ENCODE measurements at places on chromosomes 13 and 19.

GRCh38 chr13:31045286-31046081, 113.0 kb downstream of the TEX26 start:
- DNase-seq: no peak

- DNase-seq: no peak
These were observed 2.5 kb downstream of the RPS9 start for GRCh38 chr19:54203151-54203611.

DNA sequence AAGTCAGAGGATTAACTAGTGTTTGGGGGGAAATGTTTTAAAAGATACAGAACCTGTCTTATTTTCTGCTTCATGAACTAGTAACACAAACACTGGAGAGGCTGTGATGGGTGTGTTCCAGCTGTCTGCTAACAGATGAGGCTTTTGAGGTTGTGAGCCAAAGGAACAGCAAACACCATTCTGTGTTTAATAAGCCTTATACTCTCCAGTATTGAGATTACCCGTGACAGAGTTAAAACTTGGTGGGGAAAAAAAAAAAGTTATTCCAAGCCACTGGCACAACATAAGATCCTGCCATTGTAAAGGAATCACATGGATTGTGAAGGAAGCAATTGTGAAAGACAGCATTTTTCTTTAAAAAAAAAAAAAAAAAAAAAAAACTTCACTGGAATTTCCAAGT, 48.4 kb downstream of the KCTD12 start:
- no peak for DNase-seq

DNA sequence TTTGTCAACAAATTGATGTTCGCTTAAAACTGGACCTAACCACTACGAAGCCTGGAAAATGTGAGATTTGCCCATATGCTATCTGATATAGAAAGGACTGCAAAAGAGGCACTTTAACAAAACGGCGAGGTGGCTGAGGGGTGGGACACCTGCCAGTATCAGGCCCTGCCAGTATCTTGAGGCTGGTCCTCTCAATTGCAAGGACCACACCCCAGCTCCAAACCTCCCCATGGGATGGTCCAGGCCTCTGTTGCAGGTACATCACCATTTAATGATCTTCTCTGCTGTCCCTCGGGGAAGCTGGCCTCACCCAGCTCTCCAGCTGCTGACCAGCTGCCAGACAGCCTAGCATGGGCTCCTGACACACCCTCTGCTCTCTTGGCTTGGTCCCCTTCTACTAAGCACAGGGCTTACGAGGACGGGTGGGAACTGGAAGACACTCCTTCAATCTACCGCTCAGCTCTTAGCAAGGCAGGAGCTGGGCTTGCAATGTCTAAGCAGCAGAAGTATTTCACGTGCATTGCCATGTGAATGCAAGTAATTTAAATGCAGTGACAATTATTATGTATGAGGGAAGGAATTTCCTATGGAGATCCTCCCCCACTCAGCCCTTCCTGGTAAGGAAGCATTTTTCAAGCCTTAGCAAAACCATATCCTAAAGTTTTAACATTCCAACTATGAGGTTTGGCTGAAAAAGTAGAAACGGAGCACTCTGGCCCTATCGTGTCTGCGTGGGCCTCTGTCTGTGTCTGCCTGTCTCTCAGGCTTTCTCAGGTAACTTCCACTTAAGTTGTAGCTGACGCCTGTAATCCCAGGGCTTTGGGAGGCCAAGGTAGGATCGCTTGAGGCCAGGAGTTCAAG, 63.9 kb downstream of the LATS2 start:
- no peak for DNase-seq

DNA sequence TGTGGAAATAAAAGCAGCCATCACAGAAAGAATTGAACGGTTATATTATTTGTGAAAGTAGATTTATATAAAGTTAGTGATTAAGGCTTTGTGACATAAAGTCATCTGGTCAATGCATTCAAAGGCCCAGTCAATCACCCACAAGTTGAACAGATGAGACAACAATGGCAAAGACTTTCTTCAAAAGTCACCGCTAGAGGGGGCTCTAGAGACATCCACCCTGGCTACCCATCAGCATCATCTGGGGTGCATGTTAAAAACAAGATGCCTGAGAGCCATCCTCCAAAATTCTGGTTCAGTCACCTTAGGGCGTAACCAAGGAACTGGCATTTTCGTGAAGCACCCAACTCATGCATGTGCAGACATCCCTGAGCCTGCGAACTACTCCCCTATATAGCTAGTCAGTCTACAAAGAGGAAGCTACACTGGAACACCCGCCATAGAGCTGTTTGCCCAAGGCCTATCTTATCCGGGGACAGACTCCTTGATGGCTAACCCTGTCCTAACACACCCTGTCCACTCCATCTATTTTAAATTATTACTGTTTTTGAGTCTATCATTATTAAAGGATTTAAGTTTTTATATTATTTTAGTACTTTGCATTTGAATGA, 970.5 kb downstream of the UQCRFS1 start:
- DNase-seq: no peak

DNA sequence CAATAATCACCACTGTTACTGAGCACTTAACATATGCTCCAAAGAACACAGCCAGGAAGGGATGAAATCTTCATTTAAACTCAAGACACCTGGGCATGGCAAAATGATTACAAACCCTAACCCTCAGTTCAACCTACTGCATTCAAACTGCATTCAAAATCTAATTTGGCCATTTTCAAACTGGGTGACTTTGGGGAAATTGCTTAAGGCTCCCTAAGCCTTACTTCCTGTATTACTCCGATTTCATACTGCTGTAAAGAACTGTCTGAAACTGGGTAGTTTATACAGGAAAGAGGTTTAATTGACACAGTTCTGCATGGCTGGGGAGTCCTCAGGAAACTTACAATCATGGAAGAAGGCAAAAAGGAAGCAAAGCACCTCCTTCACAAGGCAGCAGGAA, 50.4 kb downstream of the CBY2 start:
- DNase-seq: no peak

GRCh38 chr19:47421844-47422395, 2.6 kb upstream of the MEIS3 start:
- no peak for DNase-seq

GRCh38 chr19:2634228-2634951, 68.1 kb downstream of the GNG7 start:
- no peak for DNase-seq

- DNase-seq: no peak
These were observed 16.2 kb upstream of the PRODH2 start for GRCh38 chr19:35828692-35829301.

- DNase-seq: no peak
These were observed 5.6 kb downstream of the PLEKHA4 start for GRCh38 chr19:48862827-48863226.

DNA sequence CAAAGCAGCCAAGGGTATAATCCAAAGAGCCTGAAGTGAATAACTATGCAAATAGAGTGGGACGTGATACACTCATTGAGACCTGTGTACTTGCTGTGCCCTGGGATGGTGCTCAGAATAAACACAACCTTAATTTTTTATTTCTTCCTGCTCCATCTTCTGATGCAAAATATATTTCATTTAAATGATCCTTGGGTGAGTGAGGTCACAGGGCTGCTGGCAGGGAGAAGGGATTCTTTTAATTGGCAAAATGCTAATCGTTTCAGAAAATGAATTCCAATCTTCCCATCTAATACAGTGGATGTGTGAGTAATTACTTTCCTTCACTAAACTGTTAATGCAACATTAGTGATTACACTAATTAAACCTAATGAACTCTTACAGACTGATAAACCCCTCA, 63.5 kb downstream of the SIAH3 start:
- no peak for DNase-seq

DNA sequence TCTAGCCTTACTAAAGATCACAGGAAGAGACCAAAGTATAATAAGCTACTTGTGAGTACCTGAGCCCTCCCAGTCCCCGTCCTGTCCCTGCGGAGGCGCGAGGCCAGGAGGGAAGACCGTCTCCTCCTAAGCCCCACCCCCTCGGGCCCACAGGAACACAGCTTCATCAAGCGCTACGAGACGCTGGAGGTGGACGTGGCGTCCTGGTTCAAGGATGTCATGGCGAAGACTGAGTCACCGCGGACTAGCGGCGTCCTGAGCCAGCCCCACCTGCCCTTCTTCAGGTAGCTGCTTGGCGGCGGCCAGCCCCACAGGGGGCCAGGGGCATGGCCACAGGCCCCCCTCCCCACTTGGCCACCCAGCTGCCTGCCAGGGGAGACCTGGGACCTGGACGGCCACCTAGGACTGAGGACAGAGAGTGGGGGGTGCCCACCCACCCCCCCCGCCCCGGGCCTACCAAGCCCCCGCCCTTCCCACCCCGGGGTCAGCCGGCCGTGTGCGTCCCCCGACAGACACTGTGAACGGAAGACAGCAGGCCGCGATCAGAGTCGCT, 2.4 kb upstream of the TGFBR3L start:
- DNase-seq: no peak

DNA sequence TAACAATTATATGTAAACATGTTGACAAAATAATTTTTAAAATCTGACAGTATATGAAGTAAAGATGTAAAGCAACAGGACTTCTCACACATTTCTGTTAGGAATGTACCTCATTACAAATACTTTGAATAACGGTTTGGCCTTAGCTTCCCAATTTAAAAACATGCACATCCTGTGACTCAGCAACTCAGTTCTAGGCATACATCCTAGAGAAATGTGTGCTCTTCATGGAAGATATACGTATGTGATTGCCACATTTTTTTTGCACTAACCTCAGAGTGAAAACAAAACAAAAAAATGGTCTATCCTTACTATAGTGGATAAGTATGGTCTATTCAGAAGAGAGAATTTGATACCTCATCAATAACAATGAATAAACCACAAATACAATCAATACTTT, 314.6 kb downstream of the LIG4 start:
- DNase-seq: no peak

DNA sequence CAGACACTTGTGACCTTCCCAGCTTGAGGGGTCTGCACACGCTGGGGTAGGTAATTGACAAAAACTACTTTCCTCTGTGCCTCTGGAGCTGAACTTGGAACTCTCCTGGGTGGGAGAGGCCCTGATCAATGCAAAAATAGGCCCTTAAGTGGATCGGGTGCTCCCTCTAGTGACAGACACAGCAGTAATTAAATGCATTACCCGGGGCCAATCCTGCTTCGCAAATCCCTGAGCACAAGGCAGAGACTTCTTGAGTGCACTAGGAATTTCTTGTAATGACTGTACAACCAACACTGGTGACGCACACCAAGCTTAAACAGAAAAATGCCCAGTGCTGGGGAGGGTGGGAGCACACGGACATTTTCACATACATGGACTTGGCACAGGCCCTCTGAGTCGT, 10.6 kb upstream of the UBE2S start:
- DNase-seq: peak; percentile 42

- DNase-seq: no peak
These were observed 37.0 kb downstream of the SUGP2 start for GRCh38 chr19:18996351-18996750.

DNA sequence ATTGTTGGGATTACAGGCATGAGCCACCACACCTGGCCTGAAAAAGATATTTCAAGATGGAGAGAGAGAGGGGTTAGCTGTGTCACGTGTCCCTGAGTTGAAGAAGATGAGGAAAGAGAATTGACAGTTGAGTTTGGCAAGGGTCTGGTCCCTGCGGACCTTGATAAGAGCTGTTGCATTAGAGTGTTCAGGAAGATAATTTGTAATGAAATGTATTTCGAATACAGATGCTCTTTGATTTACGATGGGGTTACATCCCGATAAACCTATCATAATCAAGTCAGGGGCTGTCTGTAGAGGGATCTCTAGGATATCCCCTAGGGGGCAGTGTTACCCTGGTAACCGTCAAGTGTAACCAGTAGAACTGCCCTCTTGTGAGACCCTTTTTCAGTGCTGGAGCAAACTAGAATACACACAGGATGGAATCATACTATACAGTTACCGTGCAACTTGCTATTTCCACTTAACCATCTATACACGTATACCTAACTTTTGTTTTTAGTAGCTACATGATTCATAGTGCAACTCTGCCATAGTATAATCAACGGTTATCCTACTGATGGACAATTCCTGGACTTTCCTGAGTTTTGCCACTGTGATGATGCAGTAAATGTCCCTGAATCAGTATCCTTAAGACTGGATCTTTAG, 1.5 kb upstream of the ELOF1 start:
- DNase-seq: peak; percentile 48

GRCh38 chr13:99296398-99296797, 10.8 kb downstream of the GPR183 start:
- no peak for DNase-seq

DNA sequence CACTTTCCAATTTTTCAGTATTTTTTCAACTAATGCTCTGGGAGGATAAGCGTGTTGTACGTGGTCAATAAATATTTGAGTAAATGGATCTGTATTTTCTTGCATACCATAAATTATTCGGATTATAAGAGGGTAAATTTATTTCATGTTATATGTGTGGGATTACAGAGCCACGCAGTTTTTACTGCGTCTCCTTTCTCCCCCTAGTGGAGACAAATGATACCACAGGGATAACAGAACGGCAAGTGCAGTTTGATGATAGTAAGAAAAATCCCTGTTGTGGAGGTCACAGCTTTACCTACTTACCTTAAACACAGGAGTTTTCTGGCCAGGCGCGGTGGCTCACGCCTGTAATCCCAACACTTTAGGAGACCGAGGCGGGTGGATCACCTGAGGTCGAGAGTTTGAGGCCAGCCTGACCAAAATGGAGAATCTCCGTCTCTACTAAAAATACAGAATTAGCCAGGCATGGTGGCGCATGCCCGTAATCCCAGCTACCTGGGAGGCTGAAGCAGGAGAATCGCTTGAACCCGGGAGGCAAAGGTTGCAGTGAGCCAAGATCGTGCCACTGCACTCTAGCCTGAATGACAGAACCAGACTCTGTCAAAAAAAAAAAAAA, 16.8 kb downstream of the MBD3L2B start:
- no peak for DNase-seq

GRCh38 chr13:113448885-113449692, 4.2 kb downstream of the ADPRHL1 start:
- DNase-seq: no peak

DNA sequence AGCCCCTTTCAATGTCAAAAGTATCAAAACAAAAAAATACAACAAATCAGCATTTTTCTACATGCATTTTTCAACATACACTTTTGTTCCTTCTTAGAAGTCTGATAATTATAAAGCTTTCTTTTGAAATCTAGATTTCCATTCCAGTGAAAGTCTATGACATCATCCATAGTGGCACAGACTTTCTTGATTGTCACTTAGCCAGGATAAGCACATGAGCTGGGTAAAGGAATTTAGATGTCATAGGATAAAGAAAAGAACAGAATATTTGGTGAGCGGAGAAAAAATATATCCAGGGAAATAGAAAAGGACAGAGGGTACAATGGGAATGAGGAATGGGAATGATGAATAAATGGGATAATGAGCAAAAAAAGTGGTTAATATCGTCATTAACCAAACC, 15.1 kb upstream of the TRPC4 start:
- DNase-seq: no peak
